ENCODE measurements at places on chromosomes 5 and 9.

DNA sequence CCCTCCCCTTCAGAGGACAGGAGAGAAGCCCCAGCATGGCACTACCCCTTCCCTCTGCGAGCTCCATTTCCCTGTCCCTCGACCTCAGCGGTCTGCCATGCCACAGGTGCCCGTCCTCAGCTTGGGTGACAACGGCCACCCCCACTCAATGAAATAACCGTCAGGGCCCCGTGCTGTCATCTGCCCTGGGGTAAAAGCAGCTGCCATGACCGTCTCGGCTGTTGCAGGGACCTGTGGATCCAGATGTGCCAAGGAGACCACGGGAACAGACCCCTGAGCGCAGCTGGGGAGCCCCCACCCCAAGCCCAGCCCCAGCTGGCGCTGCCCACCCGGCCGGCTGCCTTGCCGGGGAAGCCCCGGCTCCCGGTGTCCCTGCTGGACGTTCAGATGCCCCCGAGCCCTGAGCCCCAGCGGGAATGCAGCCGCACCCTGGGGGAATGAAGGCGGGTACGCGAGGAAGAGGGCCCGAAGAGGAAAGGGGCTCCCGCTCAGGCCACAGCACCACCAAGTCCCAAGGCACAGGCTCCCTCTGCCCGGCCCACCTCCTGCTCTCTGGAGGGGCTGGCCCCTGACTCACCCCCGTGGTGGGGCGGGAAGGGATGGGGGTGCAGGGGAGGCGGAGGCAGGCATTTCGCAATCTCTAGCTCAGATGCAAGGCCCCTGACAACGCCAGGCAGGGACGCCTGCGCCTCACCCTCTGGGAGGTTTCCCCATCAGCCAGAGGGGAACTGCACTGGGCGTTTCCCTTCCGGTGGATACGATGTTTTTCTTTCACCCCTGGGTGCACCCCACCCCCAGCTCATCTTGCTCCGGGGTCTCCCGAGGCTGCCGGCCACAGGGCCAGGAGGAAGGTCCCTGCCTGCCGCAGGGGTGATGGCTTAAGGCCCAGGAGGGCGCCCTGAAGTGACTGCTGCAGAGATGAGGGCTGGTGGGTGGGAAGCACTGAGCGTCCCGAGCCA lies 49.2 kb downstream of the NACC2 start:
- H3K36me3 ChIP-seq, result peaks cover 42% of the 10 kb centered on the region
- H3K4me3 ChIP-seq, result peak overlapping the region; percentile 24
- H3K27me3 ChIP-seq, result no peaks in the 10 kb centered on the region

DNA sequence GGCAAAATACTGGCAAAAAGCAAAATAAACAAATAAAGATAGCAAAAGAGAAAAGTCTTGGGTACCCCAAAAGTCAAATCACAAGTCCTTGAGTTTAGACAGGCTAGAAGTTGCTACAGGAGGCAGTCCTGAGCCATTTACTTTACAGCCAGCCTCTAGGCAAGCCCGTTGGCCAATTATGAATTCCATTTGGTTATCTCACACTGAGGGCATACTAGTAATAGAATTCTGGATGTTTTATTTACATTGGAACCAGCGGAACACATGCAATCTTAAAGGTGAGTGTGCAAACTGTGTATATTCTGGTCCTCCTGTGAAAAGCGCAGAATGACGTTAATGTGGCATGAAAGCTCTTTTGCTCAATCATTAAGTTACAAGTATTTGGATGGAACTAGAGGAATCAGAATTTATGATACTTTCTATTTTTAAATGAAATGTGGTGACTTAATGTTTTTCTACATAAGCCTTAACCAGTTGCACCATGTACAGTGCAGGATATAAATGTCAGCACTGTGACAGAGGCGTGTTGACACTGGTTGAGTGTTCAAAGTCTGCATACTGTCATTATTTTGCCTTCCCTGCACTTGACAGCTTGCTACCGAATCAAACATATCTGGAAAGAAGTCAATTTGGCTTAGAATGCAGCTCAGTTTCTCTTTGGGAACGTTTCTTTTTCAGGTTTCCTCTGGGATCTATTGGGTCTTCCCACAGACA lies 7.9 kb downstream of the GDNF start:
- no peak overlapping the region for H3K27ac ChIP-seq
- DNase-seq, result no peak
- peaks cover 8% of the 10 kb centered on the region for H3K4me1 ChIP-seq
- H3K4me3 ChIP-seq, result no peak overlapping the region
- peaks cover 47% of the 10 kb centered on the region for H3K27me3 ChIP-seq
- H3K36me3 ChIP-seq, result no peaks in the 10 kb centered on the region

DNA sequence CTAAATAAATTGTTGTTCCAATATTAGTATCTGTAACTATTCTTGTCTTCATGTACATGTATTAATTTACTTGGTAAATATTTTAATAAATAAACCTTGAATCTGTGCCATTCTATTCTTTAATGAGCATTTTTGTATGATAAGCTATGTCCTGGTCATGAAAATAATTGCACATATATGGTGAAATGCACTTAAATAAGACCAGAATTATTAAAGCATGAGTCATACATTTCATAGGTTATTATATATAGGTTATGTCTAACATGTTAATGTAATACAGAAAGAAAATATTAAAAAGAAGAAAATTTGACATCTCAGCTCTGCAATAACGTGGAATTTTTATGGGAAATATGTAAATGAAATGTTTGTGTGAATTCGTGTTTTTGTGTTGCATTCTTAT lies 1168.1 kb downstream of the TAF11L14 start:
- H3K36me3 ChIP-seq, result no peaks in the 10 kb centered on the region
- H3K4me3 ChIP-seq, result no peak overlapping the region
- DNase-seq, result no peak
- no peaks in the 10 kb centered on the region for H3K4me1 ChIP-seq

GRCh38 chr5:136458481-136458880 lies 93.1 kb upstream of the TRPC7 start:
- no peaks in the 10 kb centered on the region for H3K36me3 ChIP-seq
- DNase-seq, result no peak
- H3K27me3 ChIP-seq, result no peaks in the 10 kb centered on the region

- H3K27ac ChIP-seq, result no peak overlapping the region
- H3K27me3 ChIP-seq, result no peaks in the 10 kb centered on the region
- no peak for DNase-seq
- no peaks in the 10 kb centered on the region for H3K4me1 ChIP-seq
Measured at GRCh38 chr5:25415970-25416369, 771.2 kb upstream of the CDH10 start.

DNA sequence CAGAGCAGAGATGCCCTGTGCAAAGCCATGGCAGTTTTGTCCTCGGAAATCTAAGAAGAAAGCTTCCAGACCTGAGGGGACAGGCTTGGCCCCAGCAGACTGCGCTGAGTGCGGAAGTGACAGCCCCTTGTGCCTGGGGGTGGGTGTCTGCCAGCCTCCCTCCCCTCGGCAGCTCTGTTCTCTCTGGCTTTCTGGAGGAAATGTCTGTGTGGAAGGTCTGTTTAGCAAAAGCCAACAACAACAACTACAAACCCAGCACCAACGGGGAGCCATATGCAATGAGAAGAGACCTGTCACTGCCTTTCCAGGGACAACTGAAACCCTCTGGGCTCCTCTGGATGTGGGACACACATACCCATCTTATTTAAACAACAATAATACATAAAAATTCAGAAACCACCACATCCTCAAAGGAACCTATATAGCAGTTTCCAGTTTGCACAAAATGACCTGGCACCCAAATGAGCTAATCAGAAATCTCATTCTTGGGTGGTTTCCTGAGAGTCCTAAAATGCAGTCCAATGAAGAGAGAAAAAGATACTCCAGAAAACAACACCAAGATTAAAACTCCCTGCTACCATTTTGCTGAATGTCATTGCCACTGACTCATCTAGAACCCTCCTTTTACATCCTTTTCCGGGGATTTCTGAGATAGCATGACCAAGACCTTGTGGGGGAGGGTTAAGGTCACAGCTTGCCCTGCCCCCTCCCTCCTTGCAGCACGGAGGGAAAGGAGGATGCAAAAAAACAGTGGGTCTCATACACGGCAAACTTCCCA lies 97.7 kb downstream of the AK8 start:
- H3K27me3 ChIP-seq, result peaks cover 4% of the 10 kb centered on the region
- H3K4me1 ChIP-seq, result no peaks in the 10 kb centered on the region
- peak; percentile 57 for DNase-seq
- H3K4me3 ChIP-seq, result no peak overlapping the region

- H3K27me3 ChIP-seq, result no peaks in the 10 kb centered on the region
- H3K27ac ChIP-seq, result no peak overlapping the region
- no peaks in the 10 kb centered on the region for H3K36me3 ChIP-seq
- no peak overlapping the region for H3K4me3 ChIP-seq
- H3K4me1 ChIP-seq, result peaks cover 18% of the 10 kb centered on the region
- DNase-seq, result no peak
Measured at GRCh38 chr9:76255781-76256455, 138.3 kb downstream of the RFK start.

GRCh38 chr9:124386201-124386600 lies 29.0 kb downstream of the PSMB7 start:
- H3K27me3 ChIP-seq, result no peaks in the 10 kb centered on the region
- no peak overlapping the region for H3K4me3 ChIP-seq
- peaks cover 14% of the 10 kb centered on the region for H3K36me3 ChIP-seq

DNA sequence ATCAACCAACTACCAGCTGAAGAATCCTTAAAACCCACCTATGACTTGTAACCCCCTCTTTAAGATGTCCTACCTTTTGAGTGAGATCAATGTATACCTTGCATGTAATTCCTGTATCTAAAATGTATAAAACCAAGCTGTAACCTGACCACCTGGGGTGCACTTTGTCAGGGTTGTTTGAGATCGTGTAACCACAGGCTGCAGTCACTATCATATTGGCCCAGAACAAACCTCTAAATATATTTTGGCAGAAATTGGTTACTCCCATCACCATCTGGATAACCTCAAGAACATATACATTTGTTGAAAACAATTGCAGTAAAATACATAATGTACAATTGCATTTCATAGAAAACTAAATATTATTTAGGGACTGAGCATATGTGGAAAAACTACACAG lies 8.4 kb downstream of the CARNMT1 start:
- H3K36me3 ChIP-seq, result no peaks in the 10 kb centered on the region
- no peak for DNase-seq
- H3K4me3 ChIP-seq, result no peak overlapping the region
- peaks cover 25% of the 10 kb centered on the region for H3K4me1 ChIP-seq
- no peak overlapping the region for H3K27ac ChIP-seq

DNA sequence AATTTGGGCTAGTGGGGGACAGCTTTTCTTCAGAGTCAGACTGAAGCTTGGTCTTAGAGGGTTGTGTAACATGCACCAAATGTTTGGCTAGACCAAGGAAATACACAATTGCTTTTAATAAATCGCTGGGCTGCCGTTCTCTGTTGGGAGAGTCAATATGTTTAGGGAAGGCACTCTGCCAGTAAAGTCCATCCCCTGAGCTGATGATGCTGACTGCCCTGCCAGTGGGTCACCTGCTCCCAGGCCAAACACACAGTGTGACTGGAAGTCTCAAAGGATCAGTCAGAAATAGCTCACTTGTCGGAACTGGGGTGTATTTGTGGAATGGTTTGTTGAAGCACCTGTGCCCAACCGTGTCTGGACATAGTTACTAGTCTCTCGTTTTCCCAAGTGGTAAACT lies 17.9 kb upstream of the ZNF474 start:
- DNase-seq, result no peak
- no peak overlapping the region for H3K4me3 ChIP-seq
- H3K27ac ChIP-seq, result peak overlapping the region; percentile 67

GRCh38 chr5:161847941-161848391 lies at the start of gene GABRA1:
Gene GABRA1 (plus strand): TSS chr5:161848120. CDS start chr5:161850811, 2,691 bp downstream.
- no peak within 1 kb of the TSS for H3K27ac ChIP-seq
- H3K27me3 ChIP-seq, result peaks cover 31% of the 10 kb centered on the region
- H3K4me3 ChIP-seq, result peak within 1 kb of the TSS; percentile 18
- H3K4me1 ChIP-seq, result peaks cover 5% of the 10 kb centered on the region
- no peaks in the 10 kb centered on the region for H3K36me3 ChIP-seq

- peaks cover 15% of the 10 kb centered on the region for H3K36me3 ChIP-seq
- DNase-seq, result no peak
- peaks cover 11% of the 10 kb centered on the region for H3K4me1 ChIP-seq
- no peak overlapping the region for H3K4me3 ChIP-seq
- no peaks in the 10 kb centered on the region for H3K27me3 ChIP-seq
Measured at GRCh38 chr5:75364571-75365280, 27.7 kb downstream of the HMGCR start.

GRCh38 chr5:173623789-173624188 lies 7.3 kb upstream of the BOD1 start:
- no peak overlapping the region for H3K27ac ChIP-seq
- no peak for DNase-seq
- H3K4me1 ChIP-seq, result no peaks in the 10 kb centered on the region

- no peak overlapping the region for H3K4me3 ChIP-seq
- no peak overlapping the region for H3K27ac ChIP-seq
- H3K36me3 ChIP-seq, result no peaks in the 10 kb centered on the region
- no peaks in the 10 kb centered on the region for H3K4me1 ChIP-seq
Measured at GRCh38 chr5:156949424-156949823, 13.6 kb downstream of the TIMD4 start.

DNA sequence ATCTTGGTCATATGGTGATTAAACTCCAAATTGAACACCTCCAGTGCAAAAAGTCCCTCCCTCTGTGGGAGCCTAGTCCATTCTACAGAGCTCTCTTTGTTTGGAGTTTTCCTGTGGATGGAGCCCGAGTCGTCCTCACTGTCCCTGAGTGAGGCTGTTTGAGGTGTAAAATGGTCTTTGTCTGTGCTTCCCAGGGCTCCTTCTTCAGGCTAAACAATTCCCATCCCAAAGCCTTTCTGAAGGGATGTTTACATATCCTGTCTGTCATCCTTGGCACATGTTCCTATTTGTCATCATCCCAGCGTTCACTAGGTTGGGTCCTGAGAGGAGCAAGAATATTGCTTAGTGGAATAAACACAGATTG lies 68.9 kb downstream of the COL27A1 start:
- H3K36me3 ChIP-seq, result peaks cover 6% of the 10 kb centered on the region
- peaks cover 3% of the 10 kb centered on the region for H3K4me1 ChIP-seq
- no peak overlapping the region for H3K27ac ChIP-seq
- no peak for DNase-seq
- H3K27me3 ChIP-seq, result no peaks in the 10 kb centered on the region

GRCh38 chr5:123455095-123455494 lies 31.9 kb upstream of the CEP120 start:
- no peak for DNase-seq
- H3K27me3 ChIP-seq, result no peaks in the 10 kb centered on the region
- H3K4me3 ChIP-seq, result no peak overlapping the region
- H3K36me3 ChIP-seq, result no peaks in the 10 kb centered on the region

DNA sequence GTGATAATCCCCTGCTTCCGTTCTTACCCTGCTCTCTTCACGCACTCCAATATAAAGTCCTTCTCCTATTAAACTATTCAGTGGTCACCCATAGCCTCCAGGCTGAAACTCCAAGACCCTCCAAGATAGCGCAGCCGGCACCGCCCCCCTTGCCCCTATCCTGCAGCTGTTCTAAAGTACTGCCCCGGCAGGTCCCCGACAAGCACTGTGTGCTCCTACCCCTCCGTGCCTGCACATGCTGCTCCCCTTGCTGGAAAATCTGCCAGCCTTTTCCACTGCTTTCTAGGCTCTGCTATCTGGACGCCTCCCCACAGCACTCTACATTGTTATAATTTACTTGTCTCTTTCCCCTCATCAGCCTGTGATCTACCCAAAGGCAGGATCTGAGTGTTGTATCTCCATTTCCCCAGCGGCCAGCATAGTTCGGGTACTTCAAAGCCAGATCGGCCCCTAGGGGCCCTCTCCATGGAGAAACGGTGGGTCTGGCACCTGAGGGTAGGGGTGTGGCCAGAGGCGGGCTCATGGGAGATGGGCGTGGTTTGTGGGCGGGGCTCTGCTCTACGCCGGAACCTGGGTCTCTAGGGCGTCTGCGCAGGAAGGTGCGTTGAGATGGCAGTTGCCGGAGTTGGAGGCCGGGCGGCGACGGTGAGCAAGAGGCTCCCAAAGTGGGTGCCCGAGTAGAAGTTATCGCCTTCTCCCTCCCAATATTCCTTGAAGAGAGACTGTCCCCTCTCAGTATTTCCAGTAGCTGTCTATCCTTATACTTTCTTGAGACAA lies 83.5 kb upstream of the RUSC2 start:
- H3K27ac ChIP-seq, result no peak overlapping the region
- peak overlapping the region; percentile 21 for H3K4me3 ChIP-seq
- no peak for DNase-seq
- H3K27me3 ChIP-seq, result no peaks in the 10 kb centered on the region
